Stomach (tissue), 19 donors: ENCODE measurements at places on chromosomes 1 and 21. TPM values are rescaled to one million over a fixed set of nuclear protein-coding genes. Genes with fewer than 3 reads are reported as not detected.

DNA sequence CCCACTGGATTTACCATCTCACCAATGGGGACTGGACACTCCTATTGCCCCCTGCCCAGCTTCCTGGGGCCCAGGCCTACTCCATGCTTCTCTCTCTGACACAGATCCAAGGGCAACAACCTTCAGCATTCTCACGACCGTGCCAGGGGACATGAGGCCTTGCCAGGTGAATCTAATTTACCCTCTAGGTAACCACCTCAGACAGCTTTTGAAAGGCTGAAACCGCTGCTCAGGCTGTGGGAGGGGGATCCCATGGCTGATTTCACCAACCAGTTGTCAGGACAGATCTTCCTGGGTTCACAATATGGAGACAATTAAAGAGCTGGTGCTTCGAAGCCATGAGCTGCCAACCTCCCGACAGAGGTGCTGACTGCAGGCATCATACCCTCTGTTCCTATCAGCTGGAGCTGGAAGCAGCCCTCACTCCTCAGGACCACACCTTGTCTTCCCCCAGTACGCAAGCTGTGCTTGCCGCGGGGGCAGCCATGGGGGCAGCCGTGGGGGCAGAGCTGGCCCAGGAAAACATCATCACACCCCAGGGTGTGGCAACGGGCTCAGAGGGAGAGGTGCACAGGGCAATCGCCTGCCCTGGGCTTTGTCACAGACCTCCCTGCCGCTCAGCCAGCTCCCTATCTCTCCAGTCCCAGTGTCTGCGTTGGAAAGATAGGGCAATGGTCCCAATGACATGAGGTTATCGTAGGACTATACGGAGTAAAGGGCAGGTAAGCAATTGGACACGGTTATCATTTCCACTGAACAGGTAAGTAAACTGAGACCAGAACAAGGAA lies 120.2 kb downstream of the DMRTB1 start:
- H3K4me1 ChIP-seq: peaks cover 7% of the 10 kb centered on the region
- H3K4me3 ChIP-seq: no peak overlapping the region
- H3K27me3 ChIP-seq: no peaks in the 10 kb centered on the region
- no peaks in the 10 kb centered on the region for H3K36me3 ChIP-seq
- no peak for DNase-seq
- no peak overlapping the region for H3K27ac ChIP-seq

- no peaks in the 10 kb centered on the region for H3K4me1 ChIP-seq
- no peak for DNase-seq
- no peaks in the 10 kb centered on the region for H3K36me3 ChIP-seq
- no peak overlapping the region for H3K27ac ChIP-seq
- no peak overlapping the region for H3K4me3 ChIP-seq
These were observed 27.4 kb downstream of the CDCA8 start for GRCh38 chr1:37719572-37720195.

DNA sequence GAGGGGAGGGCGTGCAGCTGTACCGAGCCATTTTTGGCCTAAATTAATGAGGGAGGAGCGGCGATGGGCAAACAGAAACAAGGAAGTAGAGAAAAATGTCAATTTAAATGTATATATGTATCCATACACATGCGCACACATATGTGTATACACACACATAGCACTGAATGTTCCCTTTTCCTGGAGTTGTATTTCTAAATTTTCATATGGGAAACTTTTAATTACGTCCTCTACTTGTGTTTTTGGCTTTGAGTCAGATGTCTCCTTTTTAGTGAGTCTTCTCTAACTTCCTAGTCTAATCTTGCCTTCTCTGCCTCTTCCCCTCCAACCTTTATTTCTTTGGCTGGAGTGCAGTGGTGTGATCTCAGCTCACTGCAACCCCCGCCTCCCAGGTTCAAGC lies 15.4 kb upstream of the CYYR1 start:
- H3K27ac ChIP-seq: no peak overlapping the region
- DNase-seq: no peak
- H3K4me3 ChIP-seq: no peak overlapping the region
- no peaks in the 10 kb centered on the region for H3K4me1 ChIP-seq
- no peaks in the 10 kb centered on the region for H3K27me3 ChIP-seq

- no peaks in the 10 kb centered on the region for H3K4me1 ChIP-seq
- no peaks in the 10 kb centered on the region for H3K27me3 ChIP-seq
- no peak overlapping the region for H3K27ac ChIP-seq
- DNase-seq: no peak
These were observed 19.3 kb downstream of the DMRTB1 start for GRCh38 chr1:53478502-53478818.

ATP1A4 gene
- not detected for total RNA-seq

SYPL2 gene
- not detected for total RNA-seq
